NCI-H1436 treated with DMSO at 0.1 percent for 48 hours (cell line): ENCODE measurements at places on chromosomes 2 and 18.

- no peak for DNase-seq
These were observed 84.2 kb downstream of the TGFA start for GRCh38 chr2:70469435-70469834.

DNA sequence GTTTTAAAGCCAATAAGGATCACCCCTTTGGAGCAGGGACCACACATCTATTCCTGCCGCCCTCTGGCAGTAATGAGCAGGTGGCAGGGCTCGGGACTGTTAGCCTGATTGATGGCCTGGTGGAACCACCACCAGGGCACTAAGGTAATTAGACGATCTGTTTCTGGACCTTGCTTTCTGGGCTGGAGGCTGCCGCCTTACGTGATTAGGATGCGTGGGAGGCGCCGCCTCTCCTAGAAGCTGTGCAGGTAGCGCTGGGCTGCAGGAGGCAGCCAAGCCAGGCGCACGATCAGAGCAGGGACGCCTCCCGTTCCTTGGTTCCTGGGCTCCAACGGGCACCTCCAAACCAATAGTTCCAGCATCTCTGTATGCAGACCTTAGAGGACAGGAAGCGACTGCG lies 242.6 kb upstream of the RAB12 start:
- DNase-seq: no peak

GRCh38 chr2:213119061-213119809 lies 32.2 kb downstream of the IKZF2 start:
- no peak for DNase-seq

DNA sequence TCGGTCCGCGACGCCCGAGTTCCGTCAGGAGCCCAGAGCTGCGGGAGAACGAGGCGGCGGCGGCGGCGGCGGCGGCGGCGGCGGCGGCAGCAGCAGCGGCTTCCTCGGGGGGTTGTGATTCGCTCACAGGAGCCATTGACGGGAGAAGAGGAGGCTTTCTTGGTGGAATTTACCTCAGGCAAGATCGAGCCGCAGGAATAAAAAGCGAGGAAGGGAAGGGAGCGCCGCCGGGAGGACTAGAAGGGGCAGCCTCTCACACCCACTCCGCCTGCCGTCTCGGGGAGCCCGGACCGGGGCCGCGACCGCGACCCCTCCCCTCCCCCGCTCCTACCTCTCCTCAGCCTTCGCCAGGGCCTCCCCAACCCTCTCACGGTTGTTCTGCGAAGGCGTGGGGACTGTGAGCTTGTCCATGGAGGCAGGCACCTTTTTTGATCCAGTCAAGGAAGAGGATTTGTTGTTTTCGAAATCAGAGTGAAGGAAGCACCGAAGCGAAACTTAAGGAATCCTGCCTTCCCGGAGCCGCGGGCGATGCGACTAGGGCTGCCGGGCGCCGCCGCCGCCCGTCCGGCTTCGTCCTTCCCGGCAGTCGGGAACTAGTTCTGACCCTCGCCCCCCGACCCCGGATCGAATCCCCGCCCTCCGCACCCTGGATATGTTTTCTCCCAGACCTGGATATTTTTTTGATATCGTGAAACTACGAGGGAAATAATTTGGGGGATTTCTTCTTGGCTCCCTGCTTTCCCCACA lies 506 bp downstream of the BMPR2 start:
- no peak for DNase-seq

GRCh38 chr2:215660687-215661086 lies 224.8 kb upstream of the FN1 start:
- no peak for DNase-seq
